ENCODE measurements at places on chromosomes 6 and 20.

DNA sequence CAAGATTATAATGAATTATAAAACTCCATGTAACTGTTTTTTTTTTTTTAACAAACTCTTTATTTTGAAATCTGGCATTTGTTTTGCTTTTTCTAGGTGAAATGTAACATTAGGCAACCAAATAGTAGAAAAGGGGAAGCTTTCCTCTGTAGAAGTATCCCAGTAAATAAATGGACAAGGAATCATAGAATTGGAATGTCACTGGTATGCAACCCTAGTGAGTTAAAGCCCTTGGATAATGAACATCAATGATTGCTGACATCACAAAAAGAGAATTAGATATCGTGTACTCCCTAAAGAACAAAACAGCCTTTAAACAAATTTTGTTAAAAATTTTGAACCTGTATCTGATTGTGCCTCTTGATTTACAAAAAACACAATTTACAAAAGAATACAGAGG lies 93.9 kb upstream of the OGFRL1 start:
- DNase-seq, result no peak

GRCh38 chr20:59939879-59940128 lies 301 bp downstream of the PPP1R3D start:
- no peak for DNase-seq

GRCh38 chr20:42161228-42161829 lies 543.2 kb upstream of the CHD6 start:
- DNase-seq, result no peak

- no peak for DNase-seq
These were observed 9.2 kb upstream of the DEFB110 start for GRCh38 chr6:50030777-50031562.

- DNase-seq, result no peak
These were observed 187.8 kb downstream of the SYNDIG1 start for GRCh38 chr20:24657196-24657595.

- DNase-seq, result no peak
These were observed 77.0 kb downstream of the ATXN1 start for GRCh38 chr6:16684195-16684689.

- DNase-seq, result no peak
These were observed 57.2 kb upstream of the IRAK1BP1 start for GRCh38 chr6:78810146-78810545.

- no peak for DNase-seq
These were observed 85.6 kb downstream of the AIG1 start for GRCh38 chr6:143146186-143146851.

DNA sequence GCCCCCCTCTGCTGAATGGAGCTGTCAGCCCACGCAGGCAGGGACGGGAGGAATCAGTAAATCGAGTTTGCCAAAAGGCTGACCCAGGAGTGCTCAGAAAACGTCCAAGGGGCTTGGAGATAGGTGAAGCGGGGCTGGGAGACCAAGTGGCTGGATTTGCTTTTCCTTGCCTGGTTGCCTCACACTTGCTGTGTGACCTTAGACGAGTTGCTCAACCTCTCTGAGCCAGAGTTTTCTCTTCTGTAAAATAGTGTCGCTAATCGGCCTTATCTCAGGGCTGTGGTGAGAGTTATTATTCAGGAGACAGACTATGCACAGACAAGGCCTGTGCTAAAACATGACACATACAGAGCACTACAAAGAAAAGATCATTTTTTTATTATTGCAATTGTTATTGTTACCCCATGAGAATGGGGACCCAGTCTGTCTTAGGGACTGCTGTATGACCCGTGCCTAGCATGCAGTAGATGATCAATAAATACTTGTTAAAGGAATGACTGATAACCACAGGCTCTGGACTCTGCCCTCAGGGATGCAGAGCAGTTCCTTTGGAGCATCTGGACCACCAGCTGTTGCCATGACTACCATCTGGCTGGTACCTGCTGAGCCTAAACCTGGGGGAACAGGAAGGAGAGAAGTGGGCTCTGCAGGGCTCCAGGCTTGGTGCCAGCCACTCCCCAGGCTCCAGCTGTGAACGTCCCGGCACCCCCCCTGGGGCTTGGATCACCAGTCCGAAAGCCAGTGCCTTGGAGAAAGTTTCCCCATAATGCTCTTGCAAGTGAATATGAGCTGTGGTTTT lies 901 bp downstream of the KCNK15 start:
- DNase-seq, result no peak

GRCh38 chr20:8860011-8860495 lies 208.8 kb upstream of the PLCB4 start:
- no peak for DNase-seq

DNA sequence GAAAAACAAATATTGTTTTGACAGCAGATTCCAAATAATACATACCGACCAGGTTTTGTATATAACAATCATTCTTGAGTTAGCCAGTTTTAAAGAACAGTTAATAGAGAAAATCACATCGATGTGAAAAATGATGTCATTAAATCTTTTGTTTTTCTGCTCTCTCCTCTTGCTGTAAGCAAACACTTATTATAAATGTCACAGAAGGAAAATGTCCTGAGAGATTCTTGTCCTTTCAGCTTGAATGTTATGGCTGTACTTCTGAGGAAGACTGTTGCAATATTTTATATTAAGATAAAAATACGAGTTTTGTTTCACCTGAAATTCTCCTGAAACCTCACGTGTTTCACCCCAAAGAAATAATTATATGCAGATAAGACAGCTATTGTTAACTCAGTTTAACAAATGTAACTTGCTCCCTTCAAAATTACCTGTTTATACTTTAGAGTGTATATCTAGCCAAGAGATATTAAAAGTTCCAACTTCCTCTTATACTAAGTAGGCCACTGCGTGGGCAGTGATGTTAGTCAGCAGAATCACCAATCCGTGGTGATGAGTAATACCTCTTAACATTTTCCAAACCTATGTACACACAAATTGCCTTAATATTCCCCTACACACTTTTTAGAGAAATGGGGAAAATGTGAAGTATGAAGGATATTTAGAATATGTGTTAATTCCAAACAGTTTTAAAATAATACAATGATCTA lies 1111.4 kb upstream of the CITED2 start:
- peak; percentile 27 for DNase-seq

GRCh38 chr6:132797951-132798868 lies at the start of gene SLC18B1:
SLC18B1 (minus strand) TSS chr6:132798637; CDS start chr6:132798456, 181 bp downstream.
- DNase-seq, result peak; percentile 27

DNA sequence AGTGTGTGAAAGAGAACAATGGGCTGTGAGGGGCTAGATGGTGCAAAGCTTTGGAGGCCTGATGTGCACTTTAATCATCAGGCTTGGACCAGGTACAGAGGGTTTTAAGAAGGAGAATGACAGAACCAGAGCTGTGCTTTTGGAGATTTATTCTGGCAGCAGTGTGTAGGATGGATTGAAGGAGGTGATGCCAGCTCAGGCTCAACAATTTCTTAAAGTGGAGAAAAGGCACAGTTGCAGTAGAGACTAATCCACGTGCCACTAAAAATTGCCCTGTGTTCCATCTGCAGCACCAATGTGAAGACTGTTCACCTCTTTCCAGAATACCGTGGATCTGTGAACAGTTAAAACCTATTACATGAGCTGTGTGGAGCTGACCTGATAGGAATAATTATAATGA lies 134.7 kb downstream of the FUT9 start:
- no peak for DNase-seq

- DNase-seq, result no peak
These were observed 280.1 kb upstream of the RGS17 start for GRCh38 chr6:153411070-153411648.

DNA sequence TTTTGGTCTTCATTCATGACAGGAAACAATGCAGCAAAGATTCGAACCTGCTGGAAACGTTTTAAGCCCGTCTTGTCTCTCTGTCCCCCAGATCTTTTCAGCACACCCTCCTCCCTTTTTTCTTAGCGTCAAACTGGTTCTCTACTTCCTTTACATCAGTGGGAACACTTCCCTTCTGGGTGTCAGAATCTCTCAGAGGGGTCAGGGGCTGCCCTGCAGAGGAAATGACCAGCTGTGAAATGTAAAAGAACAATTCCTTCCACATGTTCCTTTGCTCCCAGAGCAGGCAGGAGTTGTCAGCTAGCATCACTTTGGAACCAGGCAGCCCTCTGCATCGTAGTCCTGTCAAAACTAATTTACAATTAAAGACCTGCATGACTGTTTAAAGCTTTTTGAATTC lies 619.0 kb downstream of the TFAP2A start:
- no peak for DNase-seq

GRCh38 chr6:143637691-143638090 lies 40.1 kb upstream of the PHACTR2 start:
- DNase-seq, result no peak

- DNase-seq, result no peak
These were observed 151.6 kb downstream of the SOBP start for GRCh38 chr6:107641500-107641941.

- DNase-seq, result no peak
These were observed 15.7 kb upstream of the HLA-DQB2 start for GRCh38 chr6:32779036-32779435.

- no peak for DNase-seq
These were observed 115.4 kb downstream of the DTNBP1 start for GRCh38 chr6:15547400-15547799.

- DNase-seq, result no peak
These were observed 570.4 kb upstream of the GJE1 start for GRCh38 chr6:141562186-141562811.

DNA sequence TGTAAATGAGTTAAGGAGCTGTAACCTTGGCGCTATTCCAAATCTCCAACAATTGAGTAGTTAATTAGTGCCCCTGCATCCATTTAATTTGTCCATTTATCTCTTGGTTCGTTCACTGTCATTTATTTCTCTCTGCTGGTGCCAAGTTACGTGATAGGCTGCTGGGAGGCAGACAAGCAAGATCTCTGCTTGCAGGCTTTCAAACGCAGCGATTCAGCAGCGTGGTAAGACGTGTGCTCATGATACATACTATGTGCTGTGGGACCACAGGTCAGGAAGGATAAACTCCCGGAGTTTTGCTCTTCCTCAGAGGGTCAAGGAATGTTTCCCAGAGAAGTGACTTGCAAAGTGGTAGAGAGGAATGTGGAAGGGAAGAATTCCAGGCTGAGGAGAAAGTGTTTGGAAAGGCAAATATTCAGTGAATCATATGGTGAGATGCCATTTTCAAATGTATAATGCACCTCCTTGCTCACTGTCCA lies 46.4 kb downstream of the UTRN start:
- no peak for DNase-seq

DNA sequence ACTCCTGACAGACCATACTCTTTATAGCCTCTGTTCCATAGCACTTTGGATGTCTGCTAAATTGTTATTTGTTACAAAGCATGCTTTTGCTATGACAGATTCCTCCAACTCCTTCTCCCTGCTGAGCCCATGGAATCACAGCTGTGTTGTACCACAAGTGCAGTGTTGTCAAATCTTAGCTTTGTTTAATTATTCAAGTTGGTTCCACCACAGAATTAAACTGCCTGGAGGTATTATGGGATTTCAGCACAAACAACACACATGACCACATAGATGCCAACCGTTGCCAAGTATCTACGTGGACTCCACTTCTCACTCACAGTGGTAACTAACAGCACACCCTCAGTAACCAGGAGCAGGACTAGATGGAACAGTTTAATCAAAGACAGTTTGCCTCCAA lies 32.7 kb upstream of the MARCKS start:
- DNase-seq, result no peak

GRCh38 chr6:14763139-14763538 lies 482.7 kb upstream of the JARID2 start:
- DNase-seq, result no peak

DNA sequence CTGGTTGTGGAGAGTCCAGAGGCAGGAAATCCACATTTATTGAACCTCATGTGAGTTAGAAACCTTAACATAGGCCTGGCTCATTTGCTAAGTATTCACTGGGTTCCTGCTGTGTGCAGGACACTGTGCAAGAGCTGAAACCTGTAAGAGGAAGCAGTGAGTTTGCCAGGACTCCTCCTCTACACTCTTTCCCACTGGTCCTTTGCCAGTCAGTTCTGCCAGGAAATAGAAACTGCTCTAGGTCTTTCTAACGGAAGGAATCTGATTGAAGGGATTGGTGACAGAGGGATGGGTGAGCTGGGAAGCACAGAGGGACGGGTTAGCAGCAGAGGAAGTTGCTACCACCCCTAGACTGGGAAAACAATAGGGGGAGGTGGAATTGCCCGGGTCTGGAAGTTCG lies 234.2 kb upstream of the ECI2 start:
- DNase-seq, result no peak

- no peak for DNase-seq
These were observed 4.7 kb downstream of the GMPR start for GRCh38 chr6:16243055-16243454.

GRCh38 chr6:138757136-138757535 lies 16.4 kb upstream of the CCDC28A start:
- DNase-seq, result no peak

- DNase-seq, result no peak
These were observed 8.7 kb downstream of the MMP24OS start for GRCh38 chr20:35269055-35269781.

DNA sequence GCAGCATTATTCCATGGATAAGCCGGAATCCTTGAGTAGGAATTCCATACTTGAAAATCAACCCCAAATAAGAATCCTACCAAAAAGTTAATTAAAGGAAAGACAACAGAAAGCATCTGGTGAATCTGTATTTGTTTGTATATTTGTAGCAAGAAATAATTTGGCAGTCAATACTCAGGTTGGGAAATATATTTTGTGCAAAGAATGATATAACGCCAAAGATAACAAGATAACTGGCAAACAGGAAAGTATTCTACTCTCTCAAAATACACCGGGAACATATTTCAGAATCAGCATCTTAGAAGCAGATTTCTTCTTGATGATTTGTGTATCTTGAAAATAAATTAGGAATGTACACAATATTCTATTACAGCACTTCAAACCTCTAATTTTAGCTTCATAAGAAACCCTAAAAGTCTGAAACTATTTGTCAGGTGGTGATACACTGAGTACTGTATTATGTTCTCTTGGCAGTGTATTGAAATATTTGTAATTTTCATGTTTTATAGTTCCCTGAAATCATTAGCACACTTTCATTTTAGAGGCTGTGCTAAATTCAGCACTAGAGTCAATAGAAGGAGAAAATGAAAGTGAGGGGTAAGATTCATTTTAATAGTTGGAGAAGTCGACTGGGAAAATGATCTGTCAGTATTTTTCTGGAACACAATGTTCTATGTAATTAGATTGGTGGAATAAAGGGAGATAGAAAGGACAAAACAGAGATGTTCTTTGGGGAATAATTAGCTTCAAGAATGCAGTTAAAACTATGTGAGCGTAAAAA lies 879.7 kb upstream of the GJE1 start:
- DNase-seq, result no peak

DNA sequence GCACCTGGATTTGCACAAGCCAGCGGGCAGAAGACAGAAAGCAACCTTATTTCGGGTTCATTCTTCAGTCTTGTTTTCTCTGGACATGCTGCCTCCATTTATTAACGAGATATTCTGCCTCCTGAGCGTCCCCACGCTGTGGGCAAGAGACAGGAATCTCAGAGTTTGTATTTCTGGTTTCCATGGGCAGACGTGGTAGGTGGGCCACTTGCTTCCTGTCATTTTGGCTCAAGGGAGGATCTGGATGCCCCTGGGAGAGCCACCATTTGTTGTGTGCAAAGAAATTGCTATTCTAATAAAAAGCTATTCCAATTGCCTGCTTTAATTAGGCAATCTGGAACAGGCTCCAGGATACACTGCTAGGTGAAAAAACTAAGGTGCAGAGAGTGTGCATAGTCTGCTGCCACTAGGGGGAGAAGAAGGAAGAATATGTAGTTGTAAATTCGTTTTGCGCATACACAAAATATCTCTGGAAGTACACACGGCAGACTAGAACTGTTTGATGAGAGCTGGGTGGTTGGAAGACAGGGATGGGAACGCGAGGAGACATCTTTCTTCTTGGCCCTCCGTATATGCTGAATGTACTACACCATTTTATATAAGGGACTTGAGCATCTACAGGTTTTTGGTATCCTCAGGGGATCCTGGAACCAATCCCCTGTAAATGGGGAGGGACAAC lies 30.1 kb upstream of the SLC16A10 start:
- DNase-seq, result no peak
